Fibroblast of villous mesenchyme (primary cell): ENCODE measurements at places on chromosomes 1 and 21.

DNA sequence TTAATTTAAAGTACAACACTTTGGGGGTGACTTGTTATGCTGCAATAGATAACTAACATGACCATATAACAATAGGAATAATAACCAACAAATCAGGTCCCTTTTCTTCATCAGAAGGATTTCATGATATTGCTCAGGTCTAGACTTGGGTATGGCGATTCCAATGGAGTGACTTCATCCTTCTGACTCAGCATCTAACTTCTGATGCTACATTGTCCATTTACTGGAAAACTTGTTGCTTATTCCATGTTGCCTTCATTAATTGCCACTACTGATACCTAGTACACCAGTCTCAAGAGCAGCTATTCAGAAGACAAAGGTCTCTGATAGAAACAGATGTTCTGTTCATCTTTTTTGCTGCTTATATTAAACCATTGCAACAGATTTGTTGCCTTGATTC is 324.3 kb downstream of the TGFB2 start:
- no peak for DNase-seq

DNA sequence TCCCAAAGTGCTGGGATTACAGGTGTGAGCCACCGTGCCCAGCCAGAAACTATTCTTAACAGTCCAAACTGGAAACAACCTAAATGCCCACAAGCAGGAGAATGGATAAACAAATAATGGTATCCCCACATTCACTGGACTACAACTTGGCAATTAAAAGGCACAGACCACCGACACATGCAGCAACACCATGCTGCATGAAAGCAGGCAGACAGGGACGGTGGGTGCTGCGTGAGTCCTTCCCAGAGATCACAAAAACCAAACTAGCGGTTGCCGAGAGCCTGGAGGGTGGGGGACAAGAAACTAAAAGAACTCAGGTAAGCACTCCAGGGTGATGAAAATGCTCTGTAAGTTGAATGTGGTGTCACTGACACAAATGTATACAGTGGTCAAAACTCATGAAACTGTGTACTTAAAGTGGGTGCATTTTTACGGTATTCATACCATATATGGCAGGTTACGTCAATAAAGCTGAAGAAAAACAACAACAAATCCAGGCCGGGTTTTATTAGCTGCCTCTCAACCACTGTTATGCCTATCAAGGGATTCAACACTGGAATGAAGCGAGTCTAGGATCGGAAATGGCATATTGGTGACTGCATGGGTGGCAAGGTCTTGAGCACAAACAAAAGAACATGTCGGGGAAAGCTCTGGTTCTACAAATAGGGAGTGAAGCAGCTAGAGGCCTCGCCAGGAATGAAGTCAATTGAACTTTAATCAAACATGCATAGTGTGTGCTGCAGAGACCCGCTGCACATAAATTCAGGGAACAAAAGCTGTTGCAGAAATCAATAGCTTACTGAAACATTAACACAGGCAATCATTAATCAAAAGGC is 52.4 kb downstream of the SLC45A1 start:
- peak; percentile 61 for DNase-seq

- DNase-seq = no peak
These were observed 107.6 kb upstream of the NFIA start for GRCh38 chr1:60974524-60975372.

DNA sequence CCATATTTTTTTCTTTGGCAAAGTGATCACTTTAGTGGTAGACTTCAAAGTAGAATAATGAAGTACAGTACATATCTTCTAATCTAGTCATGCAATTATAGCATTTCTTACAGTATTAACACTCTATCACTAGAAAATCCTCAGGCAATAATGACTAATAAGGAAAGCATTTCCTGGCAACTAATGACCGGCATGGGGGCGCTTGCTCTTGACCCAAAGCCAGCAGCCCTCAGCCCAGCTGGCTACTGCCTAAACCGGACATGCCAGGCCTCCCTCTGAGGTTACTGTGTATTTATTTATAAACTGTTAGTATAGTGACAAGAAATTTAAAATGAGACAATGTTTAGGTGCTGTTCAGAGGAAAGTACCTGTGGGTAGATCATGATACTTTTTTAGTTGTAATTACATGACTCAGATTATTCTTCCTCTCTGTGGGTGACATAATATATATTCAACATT is 633.8 kb downstream of the PTPRC start:
- DNase-seq = peak; percentile 87

GRCh38 chr21:14670409-14670808 is 124.3 kb upstream of the SAMSN1 start:
- DNase-seq = no peak

GRCh38 chr1:20496241-20496661 is 10.2 kb upstream of the CAMK2N1 start:
- no peak for DNase-seq

- DNase-seq = peak; percentile 14
These were observed 12.5 kb upstream of the LPGAT1 start for GRCh38 chr1:211843018-211843417.

DNA sequence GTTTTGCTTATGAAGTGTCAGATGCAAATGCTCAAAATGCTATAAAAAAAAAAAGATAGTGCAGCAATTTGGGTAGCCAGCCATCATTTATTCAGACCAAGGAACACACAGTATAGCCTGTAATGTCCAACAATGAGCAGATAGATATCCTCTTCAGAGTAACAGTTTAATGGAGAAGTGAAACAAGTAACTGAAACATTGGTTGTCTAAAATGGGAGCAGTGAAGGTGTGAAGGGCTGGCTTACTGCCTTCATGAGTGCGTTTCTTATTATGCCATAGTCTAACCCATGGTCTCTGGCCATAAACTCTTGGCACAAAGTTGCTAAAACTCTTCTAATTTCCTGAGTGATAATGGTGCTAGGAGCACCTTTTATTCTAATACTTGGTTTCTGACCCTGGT is 11.4 kb downstream of the RGS5 start:
- no peak for DNase-seq

GRCh38 chr1:232810856-232811255 is 5.6 kb downstream of the MAP10 start:
- no peak for DNase-seq

- no peak for DNase-seq
These were observed 11.9 kb downstream of the RPL5 start for GRCh38 chr1:92843429-92844352.

DNA sequence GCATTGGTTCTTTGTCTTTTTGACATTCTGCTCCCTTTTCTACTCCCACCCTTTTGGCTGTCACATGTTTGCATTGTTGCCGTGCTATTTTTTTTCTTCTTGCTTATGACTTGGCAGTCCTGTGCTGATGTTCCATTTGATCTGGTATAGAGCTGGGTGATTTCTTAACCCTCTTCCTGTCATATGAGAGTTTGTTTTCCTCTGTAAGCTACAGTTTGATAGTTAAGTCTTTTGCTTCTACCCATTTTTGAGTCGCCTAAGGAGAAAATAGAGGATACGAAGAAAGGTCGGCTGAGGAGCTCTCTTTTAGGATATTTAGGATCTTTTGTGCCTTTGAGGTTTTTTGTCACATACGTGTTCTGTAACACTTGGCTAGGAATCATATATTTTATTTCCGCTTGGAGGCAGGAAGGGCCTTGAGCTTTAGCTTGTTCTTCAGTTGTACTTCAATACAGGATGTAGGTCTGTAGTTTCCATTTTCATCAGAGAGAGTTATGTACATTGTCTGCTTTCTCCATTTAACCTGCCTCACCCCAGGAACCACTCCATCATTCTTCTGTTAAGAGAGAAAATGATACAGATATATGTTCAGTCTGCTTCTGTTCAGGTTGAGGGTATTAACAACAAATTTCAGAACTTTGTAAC is 150.7 kb downstream of the BACH1 start:
- no peak for DNase-seq

GRCh38 chr21:21183092-21183491 is 184.9 kb downstream of the NCAM2 start:
- peak; percentile 40 for DNase-seq

DNA sequence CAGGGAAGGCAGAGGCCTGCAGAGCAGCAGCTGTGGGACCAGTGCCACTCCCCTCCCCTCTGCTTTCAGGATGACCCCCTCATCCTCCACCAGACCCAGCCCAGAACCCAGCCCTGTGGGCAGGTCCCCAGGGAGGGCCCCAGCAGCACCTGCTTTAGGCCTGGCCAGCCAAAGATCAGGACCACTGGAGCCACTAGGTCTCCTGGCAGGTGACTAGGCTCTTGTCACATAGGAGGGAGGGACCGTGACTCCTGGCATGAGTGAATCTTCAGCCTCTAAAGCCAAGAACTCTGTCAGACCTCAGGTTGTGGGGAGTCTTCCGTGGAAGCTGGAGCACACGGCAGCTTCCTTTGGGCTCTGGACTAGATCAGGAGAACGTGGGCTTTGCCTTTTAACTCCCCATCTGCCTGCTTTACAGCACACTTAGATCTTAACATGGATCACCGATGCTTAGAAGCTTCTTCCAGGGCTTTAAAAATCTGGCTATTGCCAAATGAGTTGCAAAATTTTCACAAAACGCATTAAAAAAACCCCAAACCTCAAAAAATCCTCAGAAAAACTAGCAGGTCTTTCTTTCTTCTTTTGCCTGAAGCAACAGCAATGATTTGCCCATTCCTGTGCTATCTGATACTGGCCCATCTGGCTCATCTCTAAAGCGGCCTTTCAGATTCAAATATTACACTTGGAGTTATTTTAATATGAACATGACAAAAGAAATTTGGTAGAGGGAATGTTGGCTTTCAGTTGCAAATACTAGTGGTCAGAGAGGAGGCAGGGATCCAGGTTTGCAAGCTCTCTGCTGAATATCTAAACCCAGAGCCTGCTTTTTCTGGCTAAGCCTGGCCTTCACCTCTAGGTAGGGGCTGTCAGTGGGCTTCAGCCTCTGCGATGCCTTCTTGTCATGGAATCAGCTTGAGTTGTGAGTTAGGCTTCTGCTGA is 235.2 kb downstream of the SDCCAG8 start:
- peak; percentile 68 for DNase-seq

DNA sequence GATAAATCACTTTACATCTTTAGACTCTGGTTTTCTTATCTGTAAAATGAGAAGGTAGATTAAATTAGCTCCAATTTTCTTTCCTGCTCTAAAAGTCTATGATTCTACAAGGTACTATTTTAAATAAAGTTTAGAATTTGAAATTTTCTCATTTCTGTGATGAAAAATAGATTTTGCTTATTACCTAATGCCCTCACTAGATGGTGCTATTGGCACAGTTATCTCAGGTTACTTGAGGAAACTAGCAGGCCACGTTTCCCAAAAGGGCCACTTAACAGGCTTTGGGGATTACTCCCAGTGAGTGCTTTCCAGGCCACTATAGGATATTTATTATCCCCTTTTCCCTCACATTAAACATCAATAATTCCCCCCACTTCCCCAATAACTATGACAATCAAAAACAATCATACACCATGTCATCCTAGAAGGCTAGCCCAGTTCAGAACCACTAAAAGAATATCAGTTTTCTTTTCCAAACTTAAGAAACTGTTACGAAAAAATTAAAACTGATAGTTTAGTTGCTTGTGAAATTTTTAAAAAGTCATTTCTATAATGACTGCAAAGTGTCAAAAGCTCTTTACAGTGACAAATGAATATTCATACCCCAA is 30.6 kb downstream of the OMA1 start:
- DNase-seq = peak; percentile 88

- DNase-seq = no peak
These were observed 1.4 kb downstream of the DSCAM start for GRCh38 chr21:40845441-40845995.

GRCh38 chr1:204960306-204961125 is 82.5 kb upstream of the CNTN2 start:
- DNase-seq = no peak

DNA sequence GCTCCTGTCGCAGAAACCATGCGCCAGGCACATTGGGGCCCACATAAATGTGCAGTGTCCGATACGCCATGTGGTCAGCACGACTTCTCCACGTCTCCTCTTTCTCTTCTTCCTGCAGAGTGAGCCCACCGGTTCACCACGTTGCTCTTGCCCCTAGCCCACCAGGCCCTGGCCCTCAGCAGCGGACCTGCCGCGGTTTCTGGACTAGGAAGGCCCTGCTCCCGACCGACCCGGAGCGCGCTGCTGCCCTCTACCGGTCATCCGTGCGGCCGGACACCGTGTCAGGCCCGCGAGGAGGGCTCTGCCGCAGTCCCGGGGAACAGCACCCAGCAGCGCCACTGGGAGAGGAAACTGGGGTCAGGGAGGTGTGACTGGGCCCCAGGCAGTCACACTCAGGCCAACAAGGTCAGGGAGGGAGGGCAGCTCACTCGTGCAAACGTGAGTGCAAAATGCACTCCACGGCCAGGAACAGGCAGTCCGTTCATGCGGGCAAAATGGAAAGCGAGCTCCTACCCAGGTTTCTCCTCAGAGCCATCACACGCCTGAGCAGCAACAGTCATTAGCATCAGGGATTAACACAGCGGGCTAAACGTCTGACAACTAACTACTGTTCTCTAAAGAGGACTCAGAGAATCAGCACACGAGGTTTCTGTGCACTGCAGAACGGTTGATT is 13.7 kb downstream of the TLR5 start:
- peak; percentile 38 for DNase-seq

- no peak for DNase-seq
These were observed 9.8 kb upstream of the SLC19A1 start for GRCh38 chr21:45551783-45552695.

- DNase-seq = peak; percentile 62
These were observed 60.0 kb upstream of the EPS8L3 start for GRCh38 chr1:109823543-109824348.

GRCh38 chr1:232386721-232387510 is 243.0 kb downstream of the SIPA1L2 start:
- DNase-seq = no peak
